Activated naive CD8-positive, alpha-beta T cell treated with anti-CD3 and anti-CD28 coated beads for 36 hours (primary cell): ENCODE measurements at places on chromosomes 3 and 15. TPM values are rescaled to one million over a fixed set of nuclear protein-coding genes. Genes with fewer than 3 reads are reported as not detected.

Gene KPNA4
- 67.8 TPM for total RNA-seq

Gene LINGO1
- not detected for total RNA-seq

DNA sequence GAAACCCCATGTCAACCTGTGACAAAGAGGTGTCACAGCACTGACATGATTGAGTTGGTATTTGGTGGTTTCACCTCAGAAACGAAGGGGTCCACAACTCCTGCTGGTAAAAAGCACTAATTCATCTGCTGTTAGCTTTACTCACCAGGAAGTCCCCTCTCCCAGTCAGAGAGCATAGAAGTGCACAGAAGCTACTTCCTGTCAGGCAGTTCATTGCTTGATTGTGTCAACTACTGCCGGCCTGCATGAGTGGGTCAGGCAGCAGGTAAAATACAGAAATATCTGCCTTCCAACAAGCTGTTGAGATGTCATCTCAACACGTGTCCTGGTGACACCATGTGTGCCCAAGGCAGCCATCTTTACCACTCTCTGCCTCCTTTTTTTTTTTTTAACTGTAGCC lies 596.6 kb upstream of the NR2F2 start:
- no peak overlapping the region for H3K4me3 ChIP-seq
- peak; percentile 3 for DNase-seq
- no peaks in the 10 kb centered on the region for H3K27me3 ChIP-seq
- H3K4me1 ChIP-seq = peaks cover 20% of the 10 kb centered on the region
- H3K36me3 ChIP-seq = peaks cover 14% of the 10 kb centered on the region

DNA sequence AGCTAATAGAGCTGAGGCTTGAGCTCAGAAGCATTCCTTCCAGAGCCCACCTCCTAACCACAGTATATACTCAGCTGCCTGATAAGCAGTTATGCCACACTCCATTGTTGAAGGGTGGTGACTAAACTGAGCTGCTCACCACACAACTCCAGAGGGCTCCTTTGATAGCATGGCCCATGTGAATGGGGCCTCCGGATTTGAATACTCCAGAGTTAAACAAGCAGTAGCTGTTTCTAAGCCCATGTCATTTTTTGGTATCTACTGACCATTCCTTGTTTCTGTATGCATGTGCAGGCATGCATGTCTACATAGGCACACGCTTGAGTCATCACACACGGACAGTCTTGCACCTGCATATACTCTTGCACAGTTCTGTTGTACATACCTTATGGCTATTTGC lies 28.9 kb downstream of the IGSF10 start:
- no peak overlapping the region for H3K4me3 ChIP-seq
- no peaks in the 10 kb centered on the region for H3K36me3 ChIP-seq
- no peak for DNase-seq
- H3K4me1 ChIP-seq = no peaks in the 10 kb centered on the region

DNA sequence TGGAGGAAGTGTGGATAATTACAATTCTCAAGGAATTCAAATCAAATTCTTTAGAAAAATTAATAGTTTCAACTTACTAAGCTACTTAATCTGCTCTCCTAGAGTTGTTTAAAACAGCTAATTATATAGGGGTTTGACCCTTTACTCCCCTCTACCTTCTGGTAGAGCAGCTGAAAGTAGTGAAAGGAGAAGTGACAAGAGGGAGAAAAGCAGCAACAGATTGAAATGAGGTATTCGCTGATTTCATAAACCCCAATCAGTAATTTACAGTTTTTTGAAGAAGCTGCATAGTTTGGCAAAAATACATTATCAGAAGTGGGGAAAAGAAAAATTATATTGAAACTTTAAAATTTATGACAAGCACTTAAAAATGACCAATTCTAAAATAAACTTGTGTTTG lies 52.8 kb downstream of the ZMAT3 start:
- no peak for DNase-seq
- peaks cover 30% of the 10 kb centered on the region for H3K4me1 ChIP-seq
- H3K36me3 ChIP-seq = peaks cover 2% of the 10 kb centered on the region
- H3K27ac ChIP-seq = no peak overlapping the region

DNA sequence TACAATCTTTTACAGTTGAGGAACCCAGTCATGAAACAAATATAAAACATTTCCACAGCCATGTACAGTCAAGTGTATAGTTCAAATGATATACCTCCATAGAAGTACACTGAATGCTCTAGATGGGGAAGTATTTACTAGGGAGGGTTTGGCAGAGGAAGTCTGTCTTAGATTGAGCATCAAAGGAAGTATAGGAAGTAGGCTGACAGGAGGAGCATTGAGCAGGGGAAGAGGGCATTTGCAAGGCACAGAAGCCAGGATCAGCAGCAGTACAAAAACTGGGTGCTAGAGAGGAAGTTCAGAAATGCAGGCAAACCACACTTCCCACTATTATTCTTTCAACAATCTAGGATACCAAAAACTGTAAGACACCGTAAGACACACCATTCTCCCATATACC lies 122.6 kb downstream of the ANO10 start:
- no peak for DNase-seq
- H3K4me3 ChIP-seq = no peak overlapping the region
- peaks cover 62% of the 10 kb centered on the region for H3K4me1 ChIP-seq
- peaks cover 7% of the 10 kb centered on the region for H3K36me3 ChIP-seq
- H3K27me3 ChIP-seq = no peaks in the 10 kb centered on the region

DNA sequence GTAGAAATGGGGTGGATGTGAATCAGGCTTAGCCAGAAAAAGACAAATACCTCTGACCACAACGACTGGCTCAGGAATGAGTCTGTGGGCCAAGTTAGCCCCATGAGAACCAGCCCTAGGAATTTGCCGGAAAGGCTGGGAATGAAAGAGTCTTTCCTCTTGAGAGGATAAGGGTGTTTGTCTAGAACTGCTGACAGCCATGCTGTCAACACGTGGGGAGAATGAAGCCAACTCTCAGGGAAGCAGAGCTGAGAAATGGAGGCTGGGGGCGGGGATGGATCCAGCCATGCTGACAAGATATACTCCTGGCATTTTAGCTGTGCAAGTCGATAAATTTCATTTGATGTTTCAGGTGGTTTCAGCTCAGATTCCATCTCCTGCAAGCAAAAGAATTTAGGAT lies 10.6 kb upstream of the SLC6A1 start:
- no peak for DNase-seq
- peaks cover 9% of the 10 kb centered on the region for H3K4me1 ChIP-seq
- no peak overlapping the region for H3K27ac ChIP-seq
- H3K36me3 ChIP-seq = no peaks in the 10 kb centered on the region
- H3K27me3 ChIP-seq = peaks cover 35% of the 10 kb centered on the region
- H3K4me3 ChIP-seq = no peak overlapping the region

- H3K4me1 ChIP-seq = peaks cover 34% of the 10 kb centered on the region
- H3K36me3 ChIP-seq = peaks cover 24% of the 10 kb centered on the region
- H3K27me3 ChIP-seq = no peaks in the 10 kb centered on the region
- no peak for DNase-seq
Measured at GRCh38 chr3:37262816-37263393, 88.5 kb upstream of the LRRFIP2 start.

DNA sequence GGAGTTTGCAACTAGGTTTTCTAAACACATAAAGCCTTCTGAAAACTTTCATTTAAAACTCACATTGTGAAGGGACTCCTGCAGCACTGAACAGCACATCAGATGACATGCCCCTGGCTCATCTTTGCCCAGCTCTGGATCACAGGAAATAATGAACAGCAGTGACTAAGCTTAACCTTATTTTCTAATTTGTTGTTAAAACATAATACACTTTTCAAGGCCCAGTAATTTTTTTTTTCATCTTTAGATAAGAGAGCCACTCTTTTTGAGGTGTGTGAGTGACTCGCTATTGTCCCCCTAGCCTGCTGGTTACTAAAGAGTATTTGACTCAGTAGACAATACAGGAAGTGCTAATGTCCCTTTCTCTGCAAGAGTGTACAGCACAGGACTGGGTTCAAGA lies 204.0 kb downstream of the OSBPL10 start:
- peaks cover 7% of the 10 kb centered on the region for H3K4me1 ChIP-seq
- peaks cover 8% of the 10 kb centered on the region for H3K27me3 ChIP-seq
- no peak overlapping the region for H3K4me3 ChIP-seq
- no peak for DNase-seq

GRCh38 chr15:61216519-61216918 lies 12.6 kb downstream of the RORA start:
- no peaks in the 10 kb centered on the region for H3K4me1 ChIP-seq
- H3K36me3 ChIP-seq = no peaks in the 10 kb centered on the region
- no peak overlapping the region for H3K4me3 ChIP-seq
- no peak overlapping the region for H3K27ac ChIP-seq
- no peak for DNase-seq

DNA sequence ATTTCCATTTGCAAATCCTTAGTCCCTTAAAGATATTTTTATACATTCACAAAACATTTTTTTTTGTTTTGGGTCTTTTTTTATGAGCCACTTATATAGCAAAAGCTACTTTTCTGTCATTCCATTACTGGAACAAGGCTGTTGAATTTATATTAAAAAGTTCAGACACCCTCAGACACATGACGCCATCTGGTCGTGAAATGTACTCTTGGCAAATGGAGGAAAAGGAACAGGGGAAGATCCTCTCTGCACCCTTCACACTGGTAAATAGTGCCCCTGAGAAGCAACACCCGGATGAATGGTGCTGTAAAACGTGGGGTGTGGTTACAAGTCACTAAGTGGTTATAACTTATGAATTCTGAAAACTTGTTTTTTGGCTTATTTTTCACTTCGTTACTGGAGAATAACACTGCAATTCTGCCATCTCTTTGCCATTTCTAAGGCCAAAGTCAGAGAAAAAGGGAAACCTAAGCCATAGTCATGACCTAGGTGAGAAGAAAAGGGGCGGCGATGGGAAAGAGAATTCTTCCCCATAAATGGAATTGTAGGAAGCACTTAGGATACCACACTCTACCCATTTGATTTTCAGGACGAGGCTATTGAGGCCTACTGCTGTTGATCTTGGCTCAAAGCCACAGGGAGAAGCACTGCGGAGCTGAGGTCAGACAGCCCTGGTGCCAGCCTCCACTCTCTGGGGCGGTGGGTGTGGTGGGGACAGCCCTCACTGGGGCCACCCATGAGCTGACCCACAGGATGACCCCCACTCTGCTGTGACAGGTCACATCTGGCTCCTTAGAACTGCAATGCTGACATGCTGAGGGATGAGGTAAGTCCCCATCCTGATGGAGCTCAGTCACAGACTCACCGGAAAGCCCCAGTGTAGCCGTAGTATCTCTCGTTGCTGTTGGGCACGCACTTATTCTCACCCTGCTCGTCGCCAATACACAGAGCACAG lies 21.9 kb downstream of the LTF start:
- H3K36me3 ChIP-seq = no peaks in the 10 kb centered on the region
- H3K27ac ChIP-seq = no peak overlapping the region
- no peak overlapping the region for H3K4me3 ChIP-seq
- no peak for DNase-seq
- H3K27me3 ChIP-seq = no peaks in the 10 kb centered on the region
- H3K4me1 ChIP-seq = peaks cover 19% of the 10 kb centered on the region

DNA sequence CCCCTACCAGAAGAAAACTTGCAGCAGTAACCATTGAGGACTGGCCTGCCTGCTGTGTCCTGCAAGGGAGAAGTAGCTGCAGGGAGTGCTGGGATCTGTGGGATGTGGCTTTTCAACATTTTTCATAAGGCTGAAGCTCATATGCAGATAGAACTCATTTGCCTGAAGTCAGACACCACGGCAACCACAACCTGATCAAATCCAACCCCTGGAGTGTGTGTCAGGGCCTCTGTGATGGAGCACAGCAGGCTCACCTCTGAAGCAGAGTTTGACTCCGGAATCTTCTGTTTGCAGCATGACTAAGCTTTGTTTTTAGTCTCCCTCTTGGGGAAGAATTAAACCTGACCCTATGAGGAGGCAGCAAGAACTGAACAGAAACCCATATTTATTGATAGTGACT lies 508.7 kb downstream of the AGBL1 start:
- H3K4me3 ChIP-seq = no peak overlapping the region
- no peaks in the 10 kb centered on the region for H3K36me3 ChIP-seq
- H3K27me3 ChIP-seq = no peaks in the 10 kb centered on the region
- DNase-seq = no peak
- H3K4me1 ChIP-seq = no peaks in the 10 kb centered on the region
